Fibroblast of gingiva (primary cell): ENCODE measurements at places on chromosomes 5 and 9.

DNA sequence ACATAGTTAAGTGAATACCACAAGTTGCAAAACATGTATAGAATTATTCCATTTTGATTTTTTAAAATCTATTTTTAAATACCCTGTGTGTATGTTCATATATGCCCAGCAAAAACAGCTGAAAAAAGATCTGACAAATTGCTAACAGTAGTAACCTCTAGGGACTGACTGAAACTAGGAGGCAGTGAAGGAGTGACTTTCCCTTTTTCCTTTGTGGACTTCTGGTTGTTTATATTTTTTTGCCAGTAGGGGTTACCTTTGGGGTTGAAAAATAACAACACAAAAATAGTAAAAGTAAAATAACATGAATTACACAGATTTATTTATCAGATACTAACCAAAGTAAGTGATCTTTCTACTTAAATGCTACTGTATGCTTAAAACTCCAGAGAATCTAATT is 2.9 kb downstream of the MEGF9 start:
- no peak for DNase-seq

GRCh38 chr9:4970970-4971641 is 14.0 kb upstream of the JAK2 start:
- no peak for DNase-seq

- peak; percentile 42 for DNase-seq
Measured at GRCh38 chr9:75027187-75028107, 646 bp downstream of the CARNMT1 start.

GRCh38 chr5:93273176-93273575 is 307.8 kb downstream of the NR2F1-AS1 start:
- peak; percentile 17 for DNase-seq

DNA sequence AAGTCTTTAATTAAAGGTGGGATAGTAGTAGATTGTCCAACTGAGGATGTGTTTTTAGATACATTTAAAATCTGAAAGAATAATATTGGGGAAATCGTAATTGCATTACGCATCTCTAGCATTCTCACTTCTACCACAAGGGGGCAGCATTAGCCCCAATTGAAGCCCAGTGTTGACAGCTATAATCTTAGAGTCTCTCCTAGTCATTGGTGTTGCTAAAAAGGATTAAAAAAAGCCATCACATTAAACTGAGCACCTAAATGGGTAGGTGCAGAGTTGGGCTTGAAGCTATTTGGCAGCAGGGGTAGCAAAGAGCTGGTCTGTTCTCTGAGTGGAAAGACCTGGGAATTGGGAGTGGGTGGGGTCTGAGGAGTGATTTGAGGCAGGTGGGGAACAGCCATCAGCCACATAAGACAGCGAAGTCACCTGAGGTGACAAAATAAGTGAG is 177.2 kb downstream of the OSTF1 start:
- peak; percentile 31 for DNase-seq

DNA sequence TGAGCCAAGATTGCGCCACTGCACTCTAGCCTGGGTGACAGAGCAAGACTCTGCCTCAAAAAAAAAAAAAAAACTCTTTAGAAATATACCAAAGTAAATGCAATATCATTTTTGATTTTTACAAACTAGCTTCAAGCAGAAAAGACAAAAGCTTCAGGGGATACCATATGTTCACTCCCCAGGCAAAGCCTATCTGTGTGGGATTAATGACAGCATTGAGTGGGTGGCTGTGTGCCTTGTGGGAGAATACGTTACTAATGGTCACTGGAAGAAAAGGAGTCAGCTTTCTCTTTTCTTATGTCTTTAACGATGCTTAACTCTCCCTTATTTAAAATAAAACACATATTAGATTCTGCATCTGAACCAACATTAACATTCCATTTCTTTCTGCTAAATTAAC is 1.9 kb downstream of the PCA3 start:
- no peak for DNase-seq

DNA sequence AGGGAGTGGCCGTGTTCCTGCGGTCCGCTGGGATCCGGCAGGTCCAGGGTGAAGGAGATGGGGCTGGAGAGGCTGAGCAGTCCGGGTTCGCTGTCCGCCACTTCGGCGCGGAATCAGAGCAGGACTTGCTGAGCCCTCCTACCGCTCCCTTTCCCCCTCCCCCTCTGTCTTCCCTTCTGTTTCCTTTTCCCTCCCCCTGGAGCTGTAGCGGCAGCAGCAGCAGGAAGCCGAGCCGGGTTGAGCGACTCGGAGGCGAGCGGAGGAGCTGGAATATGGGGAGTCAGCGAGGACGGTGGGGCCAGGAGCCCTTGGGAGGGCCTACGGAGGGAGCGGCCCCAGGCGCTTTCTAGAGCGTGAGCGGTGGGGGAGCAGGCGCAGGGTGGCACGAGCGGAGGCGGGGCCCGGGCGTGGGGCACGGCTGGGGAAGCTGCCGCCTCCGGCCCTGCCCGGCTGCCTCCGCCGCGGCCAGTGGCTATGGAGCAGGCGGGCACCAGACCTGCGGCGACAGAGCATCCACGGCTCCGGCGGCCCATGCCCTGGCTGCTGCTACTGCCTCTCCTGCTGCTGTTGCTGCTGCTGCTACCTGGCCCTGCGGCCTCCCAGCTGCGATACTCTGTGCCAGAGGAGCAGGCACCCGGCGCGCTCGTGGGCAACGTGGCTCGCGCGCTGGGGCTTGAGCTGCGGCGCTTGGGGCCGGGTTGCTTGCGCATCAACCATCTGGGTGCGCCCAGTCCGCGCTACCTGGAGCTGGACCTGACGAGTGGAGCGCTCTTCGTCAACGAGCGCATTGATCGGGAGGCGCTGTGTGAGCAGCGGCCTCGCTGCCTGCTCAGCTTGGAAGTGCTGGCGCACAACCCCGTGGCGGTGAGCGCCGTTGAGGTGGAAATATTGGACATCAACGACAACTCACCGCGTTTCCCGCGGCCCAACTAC is at the start of gene PCDHAC2:
PCDHAC2 (plus strand) TSS at position 184 of the 933 bp plus-strand sequence; CDS start at position 475, 291 bp downstream.
- no peak for DNase-seq

- DNase-seq = no peak
Measured at GRCh38 chr9:31259824-31260223, 1124.6 kb upstream of the ACO1 start.

GRCh38 chr5:16450163-16450562 is 15.4 kb downstream of the ZNF622 start:
- DNase-seq = no peak

GRCh38 chr9:17481565-17481964 is 97.3 kb upstream of the SH3GL2 start:
- DNase-seq = no peak

DNA sequence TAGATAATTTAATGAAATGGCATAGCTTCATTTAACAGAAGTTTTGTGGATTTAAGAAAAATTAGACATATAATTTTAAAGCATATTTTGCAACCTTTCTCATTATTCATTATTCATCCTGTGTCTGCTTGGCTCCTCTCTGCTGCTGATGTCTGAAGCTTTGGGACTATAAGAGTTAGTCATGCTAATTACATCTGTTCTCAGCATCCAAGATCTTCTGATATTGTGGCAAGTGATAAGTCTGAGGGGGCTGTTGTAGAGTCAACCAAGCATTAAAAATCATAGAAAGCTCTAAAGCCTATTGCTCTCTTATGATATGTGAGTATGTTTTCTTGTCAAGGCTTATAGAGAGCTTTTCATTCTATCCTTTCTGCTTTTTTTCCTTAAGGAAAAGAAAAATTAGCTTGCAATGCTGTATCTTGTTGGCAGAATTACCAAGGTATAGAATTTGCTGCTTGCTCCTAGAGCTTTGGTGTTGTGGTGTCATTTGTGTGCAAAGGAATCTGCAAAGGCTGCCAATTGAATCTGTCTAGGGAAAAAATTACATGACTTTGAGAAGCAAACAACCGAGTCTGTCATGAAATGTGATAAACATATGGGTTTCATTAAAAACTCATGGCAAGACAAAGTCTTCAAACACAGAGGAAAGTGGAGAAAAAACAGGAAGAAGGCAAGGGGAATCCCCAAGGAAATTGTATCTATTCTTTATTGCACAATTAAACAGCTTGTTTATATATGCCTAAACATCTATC is 156.1 kb upstream of the DAB2 start:
- peak; percentile 92 for DNase-seq

DNA sequence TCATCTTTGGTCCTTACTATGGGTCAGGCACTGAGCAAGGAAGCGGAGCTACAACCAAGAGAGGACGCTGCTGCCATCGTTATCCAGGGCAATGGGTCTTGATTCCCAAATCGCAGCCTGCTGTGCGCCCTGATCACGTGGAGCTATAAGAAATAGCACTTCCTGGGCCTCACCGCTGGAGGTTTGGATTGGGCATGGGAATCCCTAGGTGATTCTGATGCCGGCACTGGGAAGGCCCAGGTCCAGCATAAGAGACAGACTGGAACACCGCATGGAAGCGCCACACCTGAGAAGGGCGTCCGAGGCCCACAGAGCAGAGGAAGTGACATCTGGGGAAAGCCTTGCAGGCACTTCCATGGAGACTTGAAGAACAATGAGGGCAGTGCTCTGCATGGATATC is 3.0 kb downstream of the IL17B start:
- DNase-seq = no peak

DNA sequence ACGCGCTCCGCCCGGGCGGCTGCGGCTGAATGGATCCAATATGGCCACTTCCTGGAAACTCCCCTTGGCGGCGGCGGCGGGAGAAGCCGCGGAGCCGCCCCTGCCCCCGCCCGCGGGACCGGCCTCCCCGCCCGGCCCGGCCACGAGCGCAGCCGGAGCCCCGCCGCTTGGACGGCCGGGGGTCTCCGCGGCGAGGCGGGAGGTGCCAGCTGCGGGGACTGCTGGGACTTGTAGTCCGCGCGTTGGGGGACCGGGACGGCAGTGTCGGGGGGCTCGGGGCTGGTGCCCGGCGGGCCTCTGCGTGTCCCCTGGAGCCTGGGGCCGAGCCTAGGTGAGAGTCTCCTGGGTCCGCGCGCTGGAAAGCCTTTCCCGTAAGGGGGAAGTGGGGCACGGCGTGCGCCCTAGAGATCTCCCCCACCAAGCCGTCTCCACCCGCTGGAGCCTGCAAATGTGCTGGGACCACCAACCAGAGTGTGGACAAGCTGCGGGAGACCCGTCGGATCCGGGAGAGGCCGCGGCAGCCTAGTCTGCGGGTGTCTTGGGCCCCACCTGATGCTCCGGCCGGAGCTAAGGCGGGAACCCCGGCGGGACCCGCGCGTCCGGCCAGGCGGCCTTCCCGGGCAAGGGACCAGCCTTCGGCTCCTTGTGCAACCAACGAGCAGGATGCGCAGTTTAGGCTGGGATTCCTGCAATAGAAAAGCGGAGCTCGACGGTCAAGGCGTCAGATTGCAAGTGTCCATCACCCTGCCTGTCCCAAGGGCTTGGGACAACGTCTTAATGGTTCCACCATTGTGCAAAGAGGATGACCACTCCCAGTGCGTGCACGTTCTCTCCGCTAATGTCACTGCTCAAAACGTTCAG is at the start of gene SEPTIN8:
SEPTIN8 (minus strand) TSS at position 31 of the 861 bp plus-strand sequence. CDS start 102 bp downstream, outside the sequence.
- DNase-seq = peak; percentile 55

- DNase-seq = peak; percentile 10
Measured at GRCh38 chr5:84378961-84379360, 5.7 kb downstream of the EDIL3 start.

GRCh38 chr9:126383406-126384046 is 56.9 kb downstream of the MVB12B start:
- no peak for DNase-seq

GRCh38 chr9:86912210-86912609 is 35.1 kb downstream of the GAS1 start:
- no peak for DNase-seq

GRCh38 chr5:18114151-18114757 is 480.0 kb downstream of the TAF11L14 start:
- DNase-seq = no peak

DNA sequence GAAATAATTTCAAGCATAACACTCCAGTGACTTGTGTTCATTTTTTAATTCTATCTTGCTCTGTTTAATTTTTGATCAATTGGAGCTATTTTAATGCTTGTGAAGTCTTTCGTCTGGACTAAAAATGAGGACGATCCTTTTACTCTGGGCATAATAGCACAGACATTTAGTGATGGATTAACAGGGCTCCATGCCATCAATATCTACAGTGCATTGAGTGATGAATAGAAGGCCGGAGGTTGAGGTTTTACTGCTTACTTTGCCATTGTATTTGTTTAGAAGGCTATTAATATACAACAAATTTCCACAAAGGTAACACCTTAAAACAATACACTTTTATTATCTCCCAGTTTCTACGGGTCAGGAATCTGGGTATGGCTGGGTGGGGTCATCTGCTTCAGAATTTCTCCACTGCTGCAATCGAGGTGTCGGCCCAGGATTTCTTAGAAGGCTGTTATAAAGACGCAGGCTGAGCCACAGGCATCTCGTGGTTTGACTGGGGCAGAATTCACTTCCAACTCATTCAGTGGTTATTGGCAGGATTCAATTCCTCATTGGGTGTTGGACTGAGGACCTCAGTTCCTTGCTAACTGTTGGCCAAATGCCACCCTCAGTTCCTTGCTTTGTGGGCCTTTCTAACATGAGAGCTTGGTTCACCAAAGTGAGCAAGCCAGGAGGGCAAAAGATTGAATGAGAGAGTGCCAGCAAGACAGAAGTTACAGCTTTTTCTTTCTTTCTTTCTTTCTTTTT is 265.4 kb upstream of the VLDLR start:
- DNase-seq = no peak

GRCh38 chr5:170097934-170098333 is 7.8 kb upstream of the FOXI1 start:
- no peak for DNase-seq

GRCh38 chr9:130892477-130893304 is 3.9 kb downstream of the QRFP start:
- DNase-seq = no peak

DNA sequence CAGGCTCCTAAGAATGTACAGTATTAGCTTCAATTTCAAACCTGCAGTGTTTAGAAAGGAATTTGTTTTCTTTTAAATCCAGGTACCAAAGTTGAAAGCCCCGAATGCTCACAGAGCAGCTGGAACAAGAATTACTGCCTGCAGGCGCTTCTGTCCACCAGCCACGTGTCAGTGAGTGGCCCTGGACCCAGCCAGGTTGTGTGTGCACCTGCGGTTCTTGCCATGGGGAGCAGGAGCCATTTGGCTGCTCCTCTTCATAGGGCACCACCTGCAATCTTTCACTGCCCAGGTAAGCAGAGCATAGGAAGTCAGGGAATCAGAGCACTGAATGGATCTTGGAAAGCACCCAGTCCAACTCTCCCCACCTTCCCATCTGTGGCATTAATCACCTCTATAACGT is 79.5 kb upstream of the PIP5K1B start:
- no peak for DNase-seq

- peak; percentile 80 for DNase-seq
Measured at GRCh38 chr9:21060919-21061561, 16.7 kb downstream of the IFNB1 start.

GRCh38 chr5:136799806-136800372 is 434.5 kb upstream of the TRPC7 start:
- no peak for DNase-seq

DNA sequence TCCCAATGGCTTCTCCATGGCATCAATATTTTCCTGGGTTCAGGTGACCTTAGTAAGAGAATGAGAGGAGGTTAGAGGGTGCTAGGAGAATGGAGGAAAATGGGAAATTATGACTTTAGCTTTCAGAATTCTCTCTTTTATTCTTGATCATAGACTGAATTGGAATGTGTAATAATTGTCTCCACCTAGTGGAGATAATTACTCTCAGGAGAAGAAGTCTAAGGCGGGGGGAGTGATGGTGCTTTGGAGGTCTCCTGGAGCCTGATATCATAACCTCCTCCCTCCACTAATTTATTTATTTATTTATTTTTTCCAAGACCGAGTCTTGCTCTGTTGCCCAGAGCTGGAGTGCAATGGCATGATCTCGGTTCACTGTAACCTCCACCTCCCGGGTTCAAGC is 221.3 kb downstream of the GRIA1 start:
- DNase-seq = no peak

GRCh38 chr9:136925414-136926153 is 19.0 kb downstream of the FBXW5 start:
- DNase-seq = no peak

- DNase-seq = peak; percentile 88
Measured at GRCh38 chr5:125696762-125697161, 726.4 kb upstream of the GRAMD2B start.
